Glomerular endothelial cell (primary cell): ENCODE measurements at places on chromosomes 4 and X. TPM values are rescaled to one million over a fixed set of nuclear protein-coding genes. Genes with fewer than 3 reads are reported as not detected.

DNA sequence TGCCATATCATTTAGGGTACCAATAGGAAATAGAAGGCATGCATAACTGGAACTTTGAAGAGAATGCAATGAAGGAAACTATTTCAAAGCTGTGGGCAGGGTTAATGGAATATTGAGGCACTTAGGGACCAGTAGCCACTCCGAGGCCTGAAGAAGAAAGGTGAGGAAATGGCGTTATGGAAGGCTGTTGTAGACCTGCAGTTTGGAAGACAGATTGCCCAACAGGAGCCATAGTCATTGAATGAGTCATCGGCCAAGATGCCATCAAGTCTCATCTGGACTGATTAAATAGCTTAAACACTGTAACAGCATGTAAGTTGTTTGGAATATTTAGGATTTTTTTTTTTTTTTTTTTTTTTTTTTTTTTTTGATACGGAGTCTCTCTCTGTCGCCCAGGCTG lies 11.6 kb downstream of the CXCL13 start:
- no peak for DNase-seq

DNA sequence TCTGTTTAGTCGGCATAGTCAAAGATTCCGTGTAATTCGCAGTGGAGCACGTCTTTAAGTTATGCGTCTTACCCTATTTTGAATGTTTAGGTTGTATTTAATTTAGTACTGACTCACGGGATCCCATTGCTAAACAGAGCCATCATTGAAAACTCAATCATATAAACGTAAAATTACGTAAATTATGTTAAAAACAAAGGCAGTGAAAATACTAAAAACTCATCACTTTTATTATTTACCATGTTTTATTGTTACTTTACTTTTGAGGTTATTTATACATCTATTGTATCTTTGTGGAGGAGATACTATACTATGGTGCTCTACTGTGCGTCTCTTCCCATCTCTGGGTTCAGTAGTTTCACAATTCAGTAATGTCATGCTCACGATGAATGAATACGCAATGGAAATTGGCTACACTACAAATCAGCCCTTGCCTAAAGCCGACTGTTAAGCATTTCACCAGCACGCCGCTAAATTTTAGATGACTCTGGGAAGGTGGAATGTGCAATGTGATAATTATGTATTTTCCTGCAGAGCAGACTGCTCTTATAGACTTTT lies 944 bp downstream of the FUNDC2 start:
- no peak for DNase-seq

MAGEE1 gene
- 2.9 and 3.3 TPM in 2 replicates for total RNA-seq

GRCh38 chr4:45484740-45485139 lies 639.1 kb downstream of the GABRG1 start:
- DNase-seq: no peak

SYN1 gene
- total RNA-seq: 0.15 and 0.88 TPM in 2 replicates

DNA sequence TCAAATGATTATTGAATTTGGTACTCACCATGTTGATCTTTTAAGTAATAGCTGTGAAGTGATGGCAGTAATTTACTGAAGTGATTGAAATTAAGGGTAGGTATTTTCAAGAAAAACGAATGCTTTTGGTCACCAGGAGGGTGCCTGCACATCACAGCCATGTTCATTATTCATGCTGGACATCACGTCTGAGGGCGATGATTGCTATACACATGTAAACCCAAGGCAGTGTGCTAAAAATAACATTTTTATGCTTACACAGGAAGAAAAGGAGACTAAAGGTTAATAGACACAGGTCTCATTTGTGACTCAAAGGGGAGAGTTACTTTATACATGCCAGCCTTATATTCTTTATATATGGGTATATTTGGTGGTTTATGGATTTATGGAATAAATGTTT lies 1146.0 kb downstream of the NLGN4X start:
- DNase-seq: no peak

DNA sequence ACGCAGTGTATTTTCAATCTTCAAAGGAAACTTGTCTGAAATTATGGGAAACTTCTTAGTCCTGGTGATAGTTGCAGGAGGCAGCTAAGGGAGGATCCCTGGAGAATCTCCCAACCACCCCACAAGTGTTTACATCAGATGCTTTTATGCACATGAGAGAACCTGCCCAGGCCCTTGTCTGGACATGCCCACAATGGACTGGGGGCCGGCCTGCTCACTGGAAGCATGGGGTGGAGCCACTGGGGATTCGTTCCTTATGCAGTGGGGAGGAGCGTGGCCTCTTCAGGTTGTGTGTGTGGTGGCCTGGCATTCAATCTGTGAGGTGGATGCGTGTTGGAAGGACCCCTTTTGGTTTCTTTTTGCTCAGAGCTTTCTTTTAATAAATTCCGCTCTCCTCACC lies 398.7 kb upstream of the PPP1R2C start:
- no peak for DNase-seq

- no peak for DNase-seq
Observed at GRCh38 chr4:147723326-147723725, 8.6 kb upstream of the ARHGAP10 start.

FAM9C gene
- total RNA-seq: not detected in 2 replicates

MAOA gene
- 7.5 and 11.8 TPM in 2 replicates for total RNA-seq

PPARGC1A gene
- total RNA-seq: 0.15 and 1.8 TPM in 2 replicates

DNA sequence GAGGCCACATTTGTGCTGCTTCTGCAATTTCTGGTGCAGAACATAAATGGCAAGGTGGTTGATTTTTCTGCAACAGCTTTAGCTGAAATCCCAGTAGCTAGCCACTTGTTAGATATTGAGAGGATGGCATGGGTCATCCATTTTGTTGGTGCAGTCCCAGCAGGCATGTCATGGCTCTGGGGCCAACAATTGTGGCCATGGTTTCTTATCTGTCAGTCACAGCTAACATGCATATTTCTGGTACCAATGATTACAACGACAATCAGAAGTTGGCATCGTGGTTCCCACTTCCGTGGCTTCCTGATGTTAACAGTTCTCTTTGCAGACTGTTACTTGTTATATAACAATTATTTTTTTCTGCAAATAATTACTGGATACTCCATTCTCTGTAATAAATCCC lies 42.8 kb upstream of the PRKG2 start:
- no peak for DNase-seq

STAP1 gene
- not detected in 2 replicates for total RNA-seq

CXCL6 gene
- total RNA-seq: 2.2 and 5.8 TPM in 2 replicates

SYTL5 gene
- 0.06 TPM in 1 of 2 replicates, not detected in the other for total RNA-seq

- peak; percentile 54 for DNase-seq
Observed at GRCh38 chr4:121726642-121727268, 30.0 kb upstream of the ANXA5 start.

DNA sequence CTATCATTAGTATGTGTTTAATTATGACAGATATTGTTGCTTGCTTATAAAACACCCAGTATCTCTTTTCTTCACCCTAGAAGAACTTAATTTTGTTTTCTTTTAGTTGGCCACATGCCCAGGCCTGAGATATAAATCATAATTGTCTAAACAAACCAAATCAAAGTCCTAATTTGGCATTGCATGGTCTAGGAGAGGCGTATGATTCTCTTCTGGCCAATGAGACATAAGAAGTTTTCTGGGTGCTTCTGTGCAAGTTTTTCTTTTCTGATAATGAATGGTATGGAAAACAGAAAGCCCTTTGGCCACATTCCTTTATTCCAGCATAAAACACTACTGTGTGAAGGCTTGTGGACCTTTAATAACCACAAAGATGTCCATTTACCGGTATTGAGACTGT lies 192.9 kb upstream of the CTSO start:
- no peak for DNase-seq

GRCh38 chrX:10618961-10619360 lies 1.4 kb downstream of the MID1 start:
- DNase-seq: no peak

DNA sequence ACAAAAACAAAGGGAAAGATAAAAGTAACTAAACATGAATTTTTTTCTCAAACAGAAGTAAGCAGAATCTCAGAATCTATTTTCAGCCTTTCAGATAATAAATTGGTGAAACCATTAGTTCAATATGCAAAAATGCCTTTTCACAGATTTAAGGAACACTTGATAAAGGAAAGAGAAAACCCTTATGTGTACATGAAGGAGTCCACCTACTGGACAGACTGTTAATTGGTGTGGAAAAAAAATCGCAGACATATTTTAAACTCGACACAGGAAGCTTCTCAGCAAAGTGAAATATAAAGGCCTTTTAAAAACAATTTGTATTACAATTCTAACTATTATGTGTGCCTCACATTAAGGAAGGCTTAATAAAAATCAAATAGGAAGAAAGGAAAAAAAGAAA lies 22.3 kb downstream of the COX7B2 start:
- DNase-seq: no peak

BEND4 gene
- total RNA-seq: 0.53 and 1.7 TPM in 2 replicates

GRCh38 chr4:5774416-5775036 lies 63.5 kb downstream of the EVC start:
- DNase-seq: no peak

GRCh38 chr4:183959319-183960045 lies 54.4 kb downstream of the STOX2 start:
- DNase-seq: no peak

AGTR2 gene
- total RNA-seq: not detected in 2 replicates

DNA sequence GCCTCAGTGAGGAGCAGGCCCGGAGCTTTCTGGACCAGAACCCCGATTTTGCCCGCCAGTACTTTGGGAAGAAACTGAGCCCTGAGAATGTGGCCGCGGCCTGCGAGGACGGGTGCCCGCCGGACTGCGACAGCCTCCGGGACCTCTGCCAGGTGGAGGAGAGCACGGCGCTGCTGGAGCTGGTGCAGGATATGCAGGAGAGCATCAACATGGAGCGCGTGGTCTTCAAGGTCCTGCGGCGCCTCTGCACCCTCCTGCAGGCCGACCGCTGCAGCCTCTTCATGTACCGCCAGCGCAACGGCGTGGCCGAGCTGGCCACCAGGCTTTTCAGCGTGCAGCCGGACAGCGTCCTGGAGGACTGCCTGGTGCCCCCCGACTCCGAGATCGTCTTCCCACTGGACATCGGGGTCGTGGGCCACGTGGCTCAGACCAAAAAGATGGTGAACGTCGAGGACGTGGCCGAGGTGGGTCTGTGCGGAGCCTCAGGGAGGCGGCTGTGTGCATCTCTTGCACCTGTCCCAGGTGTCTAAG lies 323 bp downstream of the PDE6B start:
- DNase-seq: no peak

DNA sequence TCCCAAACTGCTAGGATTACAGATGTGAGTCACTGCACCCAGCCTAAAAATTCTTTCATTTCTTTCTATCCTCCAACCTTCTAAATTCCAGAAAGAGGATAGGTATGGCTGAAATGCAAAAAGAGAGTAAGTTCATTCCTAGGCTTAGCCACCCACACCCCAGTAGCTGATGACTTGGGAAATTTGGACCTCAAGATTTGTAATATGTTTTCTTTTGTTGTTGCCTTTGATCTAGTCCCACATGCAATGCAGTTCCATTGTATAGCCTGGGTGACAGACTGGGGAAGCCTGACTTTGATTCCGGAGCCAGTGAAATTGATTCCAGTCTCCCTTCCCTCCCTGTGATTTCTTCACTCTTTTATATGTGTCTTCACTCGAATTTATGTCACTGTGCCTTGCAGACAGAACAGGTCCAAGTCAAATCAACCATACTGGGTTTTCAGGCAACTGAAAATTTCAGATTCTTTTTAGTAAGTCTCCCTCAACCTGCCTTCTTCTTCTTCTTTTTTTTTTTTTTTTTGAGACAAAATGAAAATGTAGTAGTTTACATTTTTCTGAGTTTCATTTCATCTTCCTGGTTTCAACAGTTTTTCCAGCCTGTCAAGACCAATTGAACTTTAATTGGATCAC lies 176.2 kb upstream of the RBPJ start:
- no peak for DNase-seq

ADAD1 gene
- not detected in 2 replicates for total RNA-seq

- no peak for DNase-seq
Observed at GRCh38 chr4:138487670-138488069, 245.5 kb upstream of the SLC7A11 start.

DNA sequence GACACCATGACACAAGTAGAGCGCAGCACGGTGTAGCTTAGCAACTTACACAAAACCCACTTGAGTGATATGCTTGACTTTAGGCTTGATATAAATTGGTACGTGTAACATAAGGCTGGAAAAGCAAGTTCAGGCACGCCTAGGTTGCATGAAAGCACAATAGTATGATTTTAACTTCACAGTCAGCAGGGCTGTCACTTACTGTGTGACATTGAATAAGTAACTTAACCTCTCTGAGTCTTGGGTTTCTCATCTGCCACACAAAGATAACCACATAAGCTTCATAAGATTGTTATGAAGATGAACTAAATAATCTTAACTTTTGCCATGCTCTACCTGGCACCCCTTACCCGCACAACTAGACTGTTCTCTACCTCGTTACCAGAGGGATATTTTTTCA lies 9.5 kb downstream of the SRD5A3 start:
- no peak for DNase-seq

GRCh38 chr4:147160908-147161513 lies 215.3 kb upstream of the TTC29 start:
- peak; percentile 7 for DNase-seq

CLGN gene
- total RNA-seq: 1.2 and 7.6 TPM in 2 replicates

DNA sequence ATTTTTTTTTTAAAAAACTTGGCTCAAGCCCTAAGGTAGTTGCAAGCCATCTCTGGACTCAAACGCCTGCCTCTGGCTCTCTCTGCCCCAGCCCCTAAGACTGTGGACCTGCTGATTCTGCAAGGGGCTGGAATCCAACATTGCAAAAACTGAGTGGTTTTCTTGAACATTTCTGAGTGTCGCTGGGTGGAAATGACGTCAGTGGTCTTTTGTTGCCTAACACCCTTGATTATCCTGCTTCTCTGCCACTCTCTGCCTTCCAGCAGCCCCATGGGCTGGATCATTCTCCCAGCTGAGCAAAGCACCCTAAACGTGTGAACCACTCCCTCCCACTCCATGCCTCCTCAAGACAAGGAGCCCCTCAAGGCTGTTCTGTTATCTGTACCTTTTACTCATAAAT lies 16.6 kb downstream of the BST1 start:
- DNase-seq: no peak

DNA sequence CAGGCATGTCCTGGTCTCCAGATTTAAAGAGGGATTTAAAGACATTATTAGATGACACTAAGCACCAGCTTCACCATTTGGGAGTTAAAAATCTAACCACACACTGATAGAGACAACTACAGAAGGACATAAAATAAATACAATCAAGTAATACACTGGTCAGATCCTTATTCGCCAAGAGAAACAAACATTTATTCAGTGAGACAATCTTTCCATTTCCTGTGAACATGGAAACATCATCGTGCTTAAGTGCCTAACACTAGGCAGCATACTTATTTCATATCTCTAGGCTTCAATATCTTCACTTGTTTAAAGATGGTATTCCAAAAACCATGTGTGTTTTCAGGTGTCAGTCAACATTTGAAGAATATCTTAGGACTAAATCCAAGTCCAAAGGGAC lies 103.6 kb downstream of the AREG start:
- no peak for DNase-seq

DNA sequence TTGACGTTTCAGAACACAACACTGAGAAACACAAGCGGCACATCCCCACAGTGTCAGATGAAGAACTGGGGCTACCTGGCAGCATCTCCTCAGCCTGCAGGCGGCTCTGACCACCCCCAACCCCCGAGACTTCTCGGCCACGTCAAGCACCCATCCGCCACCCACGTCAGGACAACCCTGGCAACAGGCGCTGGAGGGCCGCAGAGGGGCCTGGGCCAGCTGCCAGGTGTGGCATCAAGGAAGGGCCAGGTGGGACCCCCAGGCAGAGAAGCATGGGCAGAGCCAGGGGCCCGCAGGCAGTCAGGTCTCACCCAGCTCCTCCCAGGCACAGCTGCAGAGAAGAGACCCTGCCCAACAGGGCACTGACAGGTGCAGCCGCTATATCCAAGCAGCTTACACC lies 22.3 kb downstream of the GAK start:
- DNase-seq: no peak
